Stimulated activated CD4-positive, alpha-beta T cell treated with anti-CD3 and anti-CD28 coated beads, TNF-alpha, amount 100 ng/mL, for 1 hour (primary cell): ENCODE measurements at places on chromosomes 1 and 21.

DNA sequence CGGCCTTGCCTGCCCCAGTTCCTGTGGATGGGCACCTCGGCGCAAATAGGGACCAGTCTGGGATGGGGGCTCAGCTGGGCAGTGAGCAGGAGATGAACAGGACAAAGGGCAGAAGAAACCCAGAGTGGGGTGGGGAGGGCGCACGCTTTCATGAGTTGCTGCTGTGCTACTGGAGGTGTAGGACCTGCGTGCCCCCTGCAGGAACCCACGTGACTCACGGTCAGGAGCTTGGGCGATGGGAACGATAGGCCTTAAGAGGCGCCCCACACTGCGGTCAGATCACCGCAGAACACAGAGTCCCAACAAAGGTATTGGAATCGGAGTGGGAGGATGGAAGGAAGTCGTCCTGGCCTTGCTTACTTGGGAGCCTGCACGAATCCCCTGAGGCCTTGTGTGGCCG is 17.2 kb downstream of the PRDM15 start:
- no peak for DNase-seq

GRCh38 chr1:64107118-64107519 is 96.3 kb upstream of the UBE2U start:
- DNase-seq: no peak

GRCh38 chr1:16905868-16906702 is 10.3 kb downstream of the RNU1-2 start:
- DNase-seq: no peak

DNA sequence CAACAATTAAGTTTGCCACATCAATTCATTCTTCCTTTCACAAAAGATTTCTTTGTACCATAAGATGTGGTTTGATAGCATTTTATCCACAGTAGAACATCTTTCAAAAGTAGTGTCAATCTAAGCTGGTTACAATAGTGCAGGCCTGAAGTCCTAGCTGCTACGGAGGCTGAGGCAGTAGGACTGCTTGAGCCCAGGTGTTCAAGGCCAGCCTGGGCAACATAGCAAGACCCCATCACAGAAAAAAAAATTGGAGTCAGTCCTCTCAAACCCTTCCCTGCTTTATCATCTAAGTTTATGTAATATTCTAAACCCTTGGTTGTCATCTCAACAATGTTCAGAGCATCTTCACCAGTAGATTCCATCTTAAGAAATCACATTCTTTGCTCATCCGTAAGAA is 31.7 kb downstream of the DENND1B start:
- DNase-seq: no peak

DNA sequence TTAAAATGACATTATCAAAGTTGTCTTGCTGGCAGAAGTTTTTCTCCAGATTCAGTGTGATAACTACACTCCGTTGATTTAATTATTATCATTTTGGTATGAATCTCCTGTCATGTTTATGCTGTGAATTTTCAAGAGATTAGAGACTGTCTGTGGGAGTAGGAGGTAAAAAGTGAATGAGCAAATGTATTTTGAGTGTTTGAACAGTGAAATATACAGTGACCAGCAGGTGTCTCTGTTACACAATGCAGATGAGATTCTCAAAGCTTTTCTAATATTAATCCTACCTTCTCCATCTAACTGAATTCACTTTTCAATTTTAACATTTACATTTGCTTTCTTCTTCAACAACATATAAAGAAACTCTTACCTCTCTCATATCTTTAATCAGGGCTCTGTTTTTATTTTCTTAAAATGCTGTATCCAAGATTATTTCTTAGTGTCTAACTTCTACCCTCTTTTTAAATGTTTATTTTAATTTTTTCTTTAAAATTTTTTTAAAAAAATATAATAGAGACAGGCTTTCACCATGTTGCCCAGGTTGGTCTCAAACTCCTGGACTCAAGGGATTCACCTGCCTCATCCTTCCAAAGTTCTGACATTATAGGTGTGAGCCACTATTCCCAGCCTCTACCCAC is 20.9 kb upstream of the HSPA13 start:
- no peak for DNase-seq

DNA sequence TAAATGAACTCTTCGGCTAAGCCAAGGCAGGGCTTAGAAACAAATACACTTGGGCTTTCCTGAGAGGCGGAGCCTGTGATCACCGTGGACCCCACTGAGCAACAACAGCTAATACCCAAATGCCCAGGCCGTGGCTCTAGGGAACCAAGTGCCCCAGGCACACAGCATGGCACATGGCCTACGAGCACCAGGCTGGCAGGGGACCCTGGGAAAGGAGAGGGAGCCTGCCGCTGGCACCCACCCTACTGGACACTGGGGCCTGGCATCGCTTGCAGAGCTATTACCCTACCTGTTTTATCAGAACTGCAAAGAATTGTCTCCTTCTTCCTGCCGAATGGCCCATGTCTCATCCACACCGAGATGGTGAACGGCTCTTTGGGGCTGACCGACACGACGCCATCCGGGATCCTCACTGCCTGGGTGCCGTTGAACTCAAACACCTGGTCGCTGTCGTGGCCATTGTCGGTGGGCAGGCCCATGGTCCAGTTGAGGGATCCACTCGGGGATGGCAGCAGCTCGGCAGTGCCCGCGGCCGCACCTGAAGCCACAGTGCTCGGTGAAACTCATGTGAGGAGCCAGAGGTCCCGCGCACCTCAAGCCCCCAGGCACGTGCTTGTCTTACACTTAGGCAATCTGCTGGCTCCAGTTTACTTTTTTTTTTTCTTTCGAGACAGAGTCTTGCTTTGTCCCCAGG is 79.5 kb downstream of the CLSTN1 start:
- DNase-seq: no peak

- DNase-seq: no peak
These were observed 70.3 kb downstream of the SIM2 start for GRCh38 chr21:36769051-36769839.

GRCh38 chr1:180530501-180530900 is 28.1 kb upstream of the ACBD6 start:
- DNase-seq: no peak

GRCh38 chr1:90557706-90558105 is 159.4 kb downstream of the BARHL2 start:
- no peak for DNase-seq

GRCh38 chr1:53512807-53513755 is 53.9 kb downstream of the DMRTB1 start:
- DNase-seq: no peak

- DNase-seq: no peak
These were observed 12.4 kb downstream of the RNF220 start for GRCh38 chr1:44417351-44418021.

DNA sequence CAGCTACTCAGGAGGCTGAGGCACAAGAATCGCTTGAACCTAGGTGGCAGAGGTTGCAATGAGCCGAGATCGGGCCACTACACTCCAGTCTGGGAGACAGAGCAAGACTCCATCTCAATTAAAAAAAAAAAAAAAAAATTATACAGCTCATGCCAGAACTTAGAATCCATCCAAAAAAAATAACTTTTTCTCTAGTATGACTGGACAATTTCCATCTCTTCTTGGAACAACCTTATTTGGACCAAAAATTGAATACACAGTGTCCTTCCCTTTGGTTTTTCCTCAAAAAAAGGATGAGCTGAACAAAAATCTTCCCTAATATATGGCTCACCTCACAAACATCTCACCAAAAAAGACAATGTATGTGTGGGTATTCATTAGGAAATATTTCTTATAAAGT is 73.7 kb downstream of the TOR3A start:
- no peak for DNase-seq

DNA sequence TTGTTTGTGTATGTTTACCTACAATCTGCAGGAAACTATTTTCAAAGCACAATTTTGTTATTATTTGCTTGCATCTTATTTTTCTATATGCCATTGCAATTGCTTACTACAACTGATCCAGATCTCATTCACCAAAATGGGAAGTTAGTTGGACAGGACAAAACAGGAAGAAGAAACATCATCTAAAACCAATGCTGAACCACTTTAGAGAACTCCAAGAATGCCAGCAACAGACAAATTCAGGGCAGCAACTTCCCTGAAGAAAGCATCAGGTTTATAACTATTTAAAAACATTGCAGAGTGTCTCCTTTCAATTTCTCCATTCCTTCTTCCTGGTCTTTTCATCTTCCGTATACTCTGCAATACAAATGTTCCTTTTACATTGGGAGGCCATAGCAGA is 82.4 kb upstream of the SMYD2 start:
- DNase-seq: no peak

DNA sequence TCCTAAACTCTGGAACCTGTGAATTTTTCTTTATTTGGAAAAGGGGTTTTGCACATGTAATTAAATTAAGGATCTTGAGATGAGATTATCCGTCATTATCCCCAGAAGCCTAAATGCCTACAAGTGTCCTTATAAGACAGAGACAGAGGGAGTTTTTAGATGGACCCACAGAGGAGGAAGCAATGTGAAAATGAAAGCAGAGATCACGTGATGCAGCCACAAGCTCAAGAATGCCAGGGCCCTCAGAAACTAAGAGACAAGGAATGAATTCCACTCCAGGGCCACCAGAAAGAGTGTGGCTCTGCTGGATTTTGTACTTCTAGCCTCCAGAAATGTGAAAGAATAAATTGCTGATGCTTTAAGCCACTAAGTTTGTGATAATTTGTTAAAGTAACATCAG is 183.6 kb upstream of the UBE2U start:
- DNase-seq: no peak

- no peak for DNase-seq
These were observed 125.8 kb downstream of the XPR1 start for GRCh38 chr1:180757657-180758056.

GRCh38 chr1:97999320-97999719 is 78.5 kb upstream of the DPYD start:
- no peak for DNase-seq

DNA sequence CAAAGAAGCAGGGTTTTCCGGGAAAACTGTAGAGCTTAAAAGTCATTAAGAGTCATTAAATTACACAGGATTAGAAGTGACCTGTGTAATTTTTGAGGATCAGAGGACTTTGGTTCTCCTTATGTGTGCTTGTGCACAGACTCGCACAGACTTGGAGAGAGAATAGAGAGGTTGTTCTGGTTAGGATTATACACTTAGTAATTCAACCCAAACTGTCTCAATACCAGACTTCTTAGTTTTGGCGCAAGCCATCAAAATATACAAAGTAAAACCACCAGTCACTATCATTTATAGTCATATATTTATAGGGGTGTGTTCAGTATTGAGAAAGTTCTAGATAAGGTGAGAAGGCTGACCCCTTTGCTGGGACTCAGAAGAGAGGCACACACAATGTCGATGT is 112.3 kb downstream of the HLX start:
- DNase-seq: no peak

- DNase-seq: no peak
These were observed 225.0 kb upstream of the PRMT6 start for GRCh38 chr1:106831511-106831910.

DNA sequence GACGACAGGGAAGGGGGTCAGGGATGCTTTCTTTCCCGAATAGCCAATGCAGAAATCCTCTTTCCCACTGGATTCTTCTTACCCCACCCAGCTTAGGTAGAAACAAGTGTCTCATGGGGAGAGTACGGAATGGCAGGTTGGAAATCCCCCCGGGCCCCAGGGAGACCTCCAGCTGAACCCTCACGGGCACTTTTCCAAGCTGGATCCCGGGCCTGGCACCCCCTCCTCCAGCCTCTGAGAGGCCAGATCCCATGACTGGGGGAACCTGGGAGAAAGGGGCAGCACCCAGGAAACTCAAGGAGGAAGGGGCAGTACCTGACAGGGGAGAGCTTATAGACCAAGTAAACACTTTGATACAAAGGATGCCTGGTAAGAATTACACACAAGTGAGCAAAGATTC is 1.3 kb downstream of the PKP1 start:
- no peak for DNase-seq
